ENCODE measurements at places on chromosomes 12 and 14. TPM values are rescaled to one million over a fixed set of nuclear protein-coding genes. Genes with fewer than 3 reads are reported as not detected.

TAS2R46 gene
- not detected for total RNA-seq

DNA sequence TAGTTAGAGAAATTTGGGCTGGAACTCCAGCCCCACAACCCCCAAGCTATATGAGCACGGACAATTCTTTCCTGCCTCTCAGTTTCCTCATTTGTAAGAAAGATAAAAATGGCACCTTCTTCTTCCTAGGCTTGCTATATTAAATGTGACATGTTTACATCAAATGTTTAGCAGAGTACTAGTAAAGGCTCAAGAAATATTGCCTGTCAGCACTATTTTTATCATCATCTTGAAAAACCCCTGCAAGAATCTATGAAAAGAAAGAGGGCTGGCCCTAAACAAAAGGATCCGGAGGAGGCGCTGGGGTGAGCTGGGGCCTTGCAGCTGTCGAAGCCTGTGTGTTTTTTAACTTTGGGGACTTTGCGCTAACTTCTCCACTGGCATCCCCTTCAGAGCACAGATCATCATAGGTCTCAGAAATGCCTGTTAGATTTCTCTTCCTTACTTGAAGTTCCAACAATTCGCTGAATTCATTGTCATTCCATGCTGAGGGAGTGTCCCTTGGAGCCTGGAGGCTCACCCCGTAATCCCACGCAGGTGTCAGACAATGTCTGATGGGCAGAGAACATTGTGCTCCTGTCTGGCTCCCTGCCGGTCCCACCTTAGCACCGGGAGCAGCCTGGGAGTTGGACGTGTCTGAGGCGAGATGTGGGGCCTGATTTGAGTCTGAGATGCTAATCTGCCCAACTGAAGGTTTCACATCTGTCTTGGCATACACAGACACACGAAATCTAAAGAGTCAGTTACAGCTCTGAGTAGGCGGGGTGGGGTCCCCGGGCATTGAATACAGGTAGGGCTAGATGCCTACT is 206.8 kb downstream of the NUAK1 start:
- no peak for DNase-seq

DNA sequence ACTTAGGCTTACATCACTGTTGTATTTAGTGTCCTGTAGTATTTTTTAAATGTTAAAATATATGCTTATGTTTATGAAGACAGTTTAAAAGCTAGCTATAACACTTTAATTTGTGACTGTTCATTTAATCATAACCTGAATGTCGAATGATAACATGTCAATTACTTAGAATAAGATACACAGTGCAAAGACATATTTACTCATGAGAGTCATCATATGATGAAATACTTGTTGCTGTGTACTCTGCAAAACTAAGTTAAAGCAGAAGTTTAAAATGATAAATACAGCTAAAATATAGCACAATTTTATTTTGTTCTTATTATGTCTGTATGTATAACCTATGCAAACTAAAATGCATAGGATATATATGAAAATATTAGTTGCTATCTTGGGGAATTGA is 497.4 kb downstream of the FSCB start:
- DNase-seq: no peak

KRT79 gene
- not detected for total RNA-seq

GRCh38 chr12:94100211-94100627 is 48.2 kb upstream of the PLXNC1 start:
- no peak for DNase-seq

DNA sequence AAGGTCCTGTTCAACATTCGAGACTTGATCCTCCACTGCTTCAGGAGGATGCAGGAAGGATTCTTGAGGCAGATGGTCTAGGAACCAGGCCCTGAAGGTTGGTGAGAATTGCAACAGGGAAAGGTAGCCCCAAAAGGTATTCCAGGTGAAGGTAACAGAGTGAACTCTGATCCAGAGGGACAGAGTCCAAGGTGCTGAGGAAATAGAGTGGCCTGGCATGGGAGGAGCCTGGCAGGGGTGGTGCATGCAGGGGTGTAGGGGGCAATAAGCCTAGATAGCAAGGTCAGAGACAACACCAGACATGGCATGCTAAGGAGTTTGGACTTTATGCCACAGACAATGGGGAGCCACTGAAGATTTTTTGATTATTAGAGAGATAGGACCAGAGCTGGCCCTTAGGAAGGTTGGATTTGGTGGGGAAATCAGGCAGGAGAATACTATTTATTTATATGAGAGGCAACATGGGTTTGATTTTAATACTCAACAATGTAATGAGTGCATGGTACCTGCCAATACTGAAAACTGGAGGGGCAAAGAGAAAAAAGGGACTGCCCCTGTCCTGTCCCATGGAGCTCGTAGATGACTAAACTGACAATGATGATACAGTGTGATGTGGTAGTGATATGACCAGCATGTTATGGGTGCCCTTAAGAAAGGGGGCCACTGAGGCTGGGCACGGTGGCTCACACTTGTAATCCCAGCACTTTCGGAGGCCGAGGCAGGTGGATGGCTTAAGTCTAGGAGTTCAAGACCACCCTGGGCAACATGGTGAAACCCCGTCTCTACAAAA is 50.5 kb upstream of the TMED10 start:
- no peak for DNase-seq

BATF gene
- not detected for total RNA-seq

- DNase-seq: no peak
Measured at GRCh38 chr14:103905842-103906456, 22.3 kb upstream of the TDRD9 start.

GRCh38 chr12:124626971-124627411 is 59.6 kb upstream of the NCOR2 start:
- DNase-seq: no peak

GRCh38 chr12:8554451-8555195 is 13.9 kb upstream of the CLEC4E start:
- DNase-seq: peak; percentile 41
